ENCODE measurements at places on chromosomes 3 and 15.

DNA sequence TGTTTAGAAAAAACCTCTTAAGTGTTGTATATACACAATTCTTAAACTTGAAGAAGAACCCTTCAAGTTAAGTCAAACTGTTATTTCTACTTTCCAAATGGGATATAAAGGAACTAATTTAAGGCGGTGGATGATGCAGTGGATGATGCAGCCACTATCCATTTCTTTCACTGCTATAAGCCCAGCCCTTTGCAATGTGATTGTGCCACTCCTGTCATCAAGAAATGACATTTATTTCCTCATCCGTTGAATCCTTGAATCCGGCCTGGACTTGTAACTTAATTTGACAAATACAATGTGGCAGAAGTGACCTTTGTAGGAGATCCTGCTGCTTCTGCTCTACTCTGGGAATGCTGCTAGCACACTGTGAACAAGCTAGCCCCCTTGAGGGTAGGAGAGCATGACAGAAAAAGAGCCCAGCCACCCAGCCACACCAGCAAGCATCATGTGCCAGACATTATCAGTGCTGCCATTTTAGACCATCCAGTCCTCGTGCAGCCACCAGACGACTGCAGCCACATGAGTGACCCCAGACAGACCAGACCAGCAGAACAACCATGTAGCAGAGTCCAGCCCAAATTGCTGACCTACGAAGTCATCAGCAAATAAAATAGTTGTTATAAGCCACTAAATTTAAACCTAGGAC, 47.4 kb downstream of the UACA start:
- DNase-seq = no peak

GRCh38 chr15:67783303-67783702, 42.0 kb upstream of the SKOR1 start:
- no peak for DNase-seq

DNA sequence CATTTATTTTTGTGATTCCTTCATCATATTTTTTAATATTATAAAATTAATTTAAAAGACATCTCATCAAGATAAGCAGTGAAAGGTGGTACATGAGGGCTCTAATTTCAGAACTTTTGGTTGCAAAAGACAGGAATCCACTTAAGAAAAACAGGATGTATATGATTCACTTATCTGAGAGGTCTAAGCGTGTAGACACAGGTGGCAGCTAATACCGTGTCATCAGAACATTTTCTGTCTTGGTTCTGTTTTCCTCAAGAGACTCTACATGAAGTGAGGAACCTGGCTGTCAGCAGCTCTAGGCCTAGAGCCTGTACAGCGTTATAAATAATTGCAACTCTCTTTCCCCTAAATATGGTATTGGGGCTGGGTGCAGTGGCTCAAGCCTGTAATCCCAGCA, 433.7 kb upstream of the NAALADL2 start:
- no peak for DNase-seq

DNA sequence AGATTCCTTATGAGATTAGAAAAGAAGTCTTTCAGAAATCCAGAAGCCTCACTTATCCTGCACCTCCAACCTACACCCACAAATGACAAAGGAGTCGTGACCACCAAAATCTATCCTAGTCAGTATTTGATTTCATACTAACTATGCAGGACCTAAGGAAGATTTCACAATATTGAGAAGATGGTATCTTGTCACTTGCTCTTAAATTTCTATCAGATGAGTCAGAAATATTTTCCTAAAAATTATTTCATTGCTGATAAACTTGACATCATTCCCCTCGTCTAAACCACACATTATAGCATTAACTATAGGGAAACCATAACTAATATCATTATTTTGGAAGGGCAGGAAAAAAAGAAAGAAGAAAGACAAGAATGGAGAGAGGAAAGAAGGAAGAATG, 138.0 kb upstream of the THBS1 start:
- DNase-seq = no peak

DNA sequence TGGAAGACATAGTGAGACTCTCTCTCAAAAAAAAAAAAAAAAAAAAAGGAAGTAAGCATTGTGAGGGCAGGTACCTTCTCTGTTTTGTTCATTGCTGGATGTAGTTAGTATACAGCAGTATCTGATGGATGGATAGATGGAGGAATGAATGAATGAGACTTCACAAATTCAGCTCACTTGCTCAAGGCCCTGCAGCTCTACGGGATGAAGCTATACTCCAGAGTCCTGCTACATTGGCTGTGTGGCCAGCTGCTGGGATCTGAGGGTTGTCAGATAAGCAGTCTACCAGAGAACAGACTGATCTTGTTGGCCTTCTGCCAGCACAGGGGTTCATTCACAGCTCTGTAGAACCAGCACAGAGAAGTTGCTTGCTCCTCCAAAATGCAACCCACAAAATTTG, 35.0 kb downstream of the MLH1 start:
- DNase-seq = no peak

GRCh38 chr3:5022966-5023776, 43.9 kb downstream of the BHLHE40 start:
- peak; percentile 96 for DNase-seq

- DNase-seq = no peak
These were observed 1345.0 kb downstream of the NSUN3 start for GRCh38 chr3:95407709-95408463.

DNA sequence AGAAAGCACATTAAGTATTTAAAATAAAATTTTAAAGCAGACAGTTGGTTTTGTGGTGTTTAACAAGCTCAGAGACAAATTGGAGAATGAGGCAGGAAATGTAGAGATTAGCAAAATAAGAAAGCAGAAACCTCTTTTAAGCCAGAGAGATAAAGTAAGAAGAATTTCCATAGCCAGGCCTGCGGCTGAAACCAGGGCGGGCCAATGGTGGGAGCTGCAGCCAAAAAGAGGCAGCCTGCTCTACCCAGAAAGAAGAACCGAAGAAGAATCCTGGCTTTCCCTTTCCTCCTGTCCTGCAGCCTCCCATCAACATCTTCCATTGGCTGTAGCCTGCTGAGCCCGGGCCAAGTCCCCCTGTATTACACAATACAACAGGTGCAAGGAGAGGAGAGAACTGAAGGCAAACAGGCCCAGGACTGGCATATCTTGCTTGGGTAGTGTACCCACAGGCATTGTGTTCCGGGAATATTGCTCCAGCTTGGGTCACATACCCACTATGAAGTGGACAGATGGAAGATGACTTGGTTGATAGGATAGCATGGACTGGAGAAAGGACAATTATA, 11.5 kb upstream of the TFG start:
- DNase-seq = no peak

DNA sequence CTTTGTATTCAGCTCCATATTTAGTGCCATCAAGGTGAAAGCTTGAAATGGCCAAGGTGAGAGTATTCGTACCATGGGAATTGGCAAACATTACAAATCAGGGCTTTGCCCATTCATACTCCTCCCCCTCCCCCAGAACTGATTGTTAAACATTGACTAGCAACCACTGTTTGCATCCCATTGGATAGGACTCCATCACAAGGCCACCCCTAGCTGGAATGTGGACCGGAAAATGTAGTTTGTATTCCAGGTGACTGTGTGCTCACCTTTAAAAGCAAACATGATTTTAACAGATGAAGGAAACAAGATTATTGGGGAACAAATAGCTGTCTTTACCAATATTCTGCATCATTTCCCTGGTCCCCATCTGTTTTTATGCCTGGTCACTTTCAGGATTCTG, 14.1 kb downstream of the ST3GAL6 start:
- DNase-seq = no peak

DNA sequence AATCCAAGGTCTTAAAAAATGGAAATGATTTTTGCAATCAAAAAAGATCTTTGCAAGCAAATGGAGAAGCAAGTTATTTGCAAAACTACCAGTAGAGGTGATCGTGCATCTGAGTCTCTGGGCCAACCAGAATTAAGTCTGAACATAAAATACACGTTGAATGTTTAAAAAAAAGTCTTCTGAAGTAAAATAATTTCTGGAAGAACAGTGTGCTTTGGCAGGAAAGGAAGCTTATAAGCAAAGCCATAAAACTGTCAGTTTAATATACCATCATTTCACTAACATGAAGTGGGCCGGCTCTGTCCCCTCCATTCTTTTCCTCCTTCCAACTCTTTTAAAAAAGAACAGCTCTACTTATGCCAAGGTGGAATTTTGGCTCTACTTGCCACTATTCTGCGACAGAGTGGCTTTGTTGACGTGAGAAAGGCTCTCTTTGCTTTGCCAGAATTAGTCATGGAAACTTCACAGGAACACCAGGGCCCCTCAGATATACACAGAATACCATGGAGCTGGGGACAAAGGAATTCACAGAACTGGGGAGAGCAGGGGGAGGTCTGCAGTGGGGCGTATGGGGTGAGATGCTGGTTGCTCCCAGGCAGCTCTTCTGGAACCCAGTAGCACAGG, 29.8 kb downstream of the FSTL1 start:
- no peak for DNase-seq

GRCh38 chr3:161310649-161311423, 60.5 kb downstream of the SPTSSB start:
- no peak for DNase-seq

DNA sequence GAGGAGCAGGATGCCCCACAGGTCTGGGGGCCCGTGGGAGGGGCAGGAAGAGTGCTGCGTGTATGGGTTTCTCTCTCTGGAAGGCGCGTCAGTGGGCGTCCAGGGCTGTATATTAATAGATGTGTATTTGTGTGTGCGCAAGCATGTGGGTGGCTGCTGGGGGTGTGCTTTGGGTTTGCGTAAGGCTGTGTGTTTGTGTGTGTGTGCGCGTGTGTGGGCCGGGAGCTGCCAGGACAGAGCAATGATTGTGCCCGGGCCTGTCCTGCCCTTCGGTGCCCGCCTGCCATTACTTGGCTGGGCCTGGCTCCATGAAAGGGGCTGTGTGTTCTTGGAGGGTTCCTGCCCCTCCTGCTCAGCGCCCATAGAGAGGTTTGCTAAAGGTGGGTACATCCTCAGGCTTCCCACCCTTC, 16.3 kb downstream of the CSPG4 start:
- peak; percentile 74 for DNase-seq

- no peak for DNase-seq
These were observed 71.0 kb downstream of the B3GNT5 start for GRCh38 chr3:183324083-183324482.

DNA sequence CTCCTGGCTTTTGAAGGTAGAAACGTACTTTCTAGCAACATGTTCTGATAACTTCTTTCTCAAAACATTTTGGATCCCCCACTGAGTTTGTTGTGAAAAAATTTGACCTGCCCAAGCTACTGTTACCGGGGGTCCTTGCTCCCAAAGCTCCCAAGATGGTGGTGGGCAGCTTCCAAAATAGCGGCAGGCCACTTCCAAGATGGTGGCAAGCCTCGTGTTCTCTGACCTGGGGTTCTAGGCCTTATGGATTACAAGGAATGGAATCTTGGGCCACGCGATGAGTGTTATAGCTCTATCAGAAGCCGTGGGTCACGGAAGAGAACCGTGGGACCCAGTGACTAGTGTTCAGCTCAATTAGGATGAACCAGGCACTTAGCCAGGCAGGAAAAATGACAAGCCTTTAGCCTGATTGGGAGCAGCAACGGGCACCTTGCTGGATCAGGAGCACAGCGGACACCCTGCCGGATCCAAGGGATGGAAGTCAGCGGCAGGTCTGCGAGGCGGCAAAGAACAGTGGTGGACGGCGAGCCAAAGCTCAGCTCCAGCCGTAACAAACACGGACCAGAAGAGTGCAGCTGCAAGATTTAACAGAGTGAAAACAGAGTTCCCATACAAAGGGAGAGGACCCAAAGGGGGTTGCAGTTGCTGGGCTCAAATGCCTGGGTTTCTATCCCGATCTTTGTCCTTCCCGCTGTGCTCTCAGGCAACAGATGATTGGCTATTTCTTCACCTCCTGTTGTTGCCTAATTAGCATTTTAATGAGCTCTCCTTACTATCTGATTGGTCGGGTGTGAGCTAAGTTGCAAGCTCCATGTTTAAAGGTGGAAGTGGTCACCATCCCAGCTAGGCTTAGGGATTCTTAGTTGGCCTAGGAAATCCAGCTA, 133.3 kb downstream of the WDR72 start:
- no peak for DNase-seq

DNA sequence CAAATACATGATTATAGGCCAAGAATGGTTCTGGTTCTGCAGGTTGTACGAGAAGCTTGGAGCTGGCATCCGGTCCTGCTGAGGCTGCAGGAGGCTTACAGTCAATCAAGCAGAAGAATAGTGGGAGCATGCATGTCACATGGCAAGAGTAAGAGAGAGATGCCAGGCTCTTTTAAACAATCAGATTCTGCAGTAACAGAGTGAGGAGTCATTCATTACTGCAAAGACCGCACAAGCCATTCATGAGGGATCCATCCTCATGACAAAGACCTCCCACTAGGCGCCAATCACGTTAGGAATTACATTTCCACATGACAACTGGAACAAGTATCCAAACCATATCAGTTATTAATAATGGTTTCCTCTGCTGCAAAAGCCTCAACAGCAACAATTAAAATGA, 536.8 kb downstream of the CADM2 start:
- DNase-seq = no peak

DNA sequence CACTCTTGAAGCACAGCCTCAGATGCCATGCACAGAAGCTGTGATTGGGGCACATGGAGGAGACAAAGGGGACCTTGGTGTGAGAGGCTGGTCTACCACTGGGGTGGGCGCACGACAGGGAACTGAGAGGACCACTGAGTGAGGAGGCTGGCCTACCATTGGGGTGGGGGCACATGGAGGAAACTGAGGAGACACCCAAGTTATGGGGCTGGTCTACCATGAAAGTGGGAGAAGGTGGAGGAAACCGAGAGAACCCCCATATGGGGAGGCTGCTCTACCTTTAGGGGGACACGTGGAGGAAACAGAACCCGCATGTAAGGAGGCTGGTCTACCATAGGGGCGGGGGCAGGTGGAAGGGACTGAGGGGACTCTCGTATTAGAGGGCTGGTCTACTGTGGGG, 153.4 kb downstream of the FBLN2 start:
- no peak for DNase-seq

DNA sequence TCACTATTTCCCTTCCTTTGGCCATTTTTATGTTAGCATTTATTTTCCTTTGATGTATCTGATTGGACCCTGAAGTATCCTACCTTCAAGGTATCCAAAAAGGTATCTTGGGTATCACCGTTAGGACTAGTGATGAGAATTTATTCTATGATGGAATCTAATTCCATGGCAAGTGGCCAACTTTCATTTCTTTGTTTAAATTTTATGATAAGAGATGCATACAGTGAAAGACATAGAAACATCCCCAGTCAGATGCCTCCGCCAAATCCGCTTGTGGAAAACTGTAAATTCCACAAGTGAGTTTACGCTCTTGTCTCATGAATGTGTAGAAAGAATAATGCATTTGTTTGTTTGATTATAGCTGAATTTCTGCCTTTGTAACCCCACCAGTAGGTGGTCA, 153.7 kb upstream of the NR2F2 start:
- DNase-seq = no peak

GRCh38 chr3:124812291-124813265, 74.6 kb downstream of the ITGB5 start:
- no peak for DNase-seq

GRCh38 chr3:64267721-64268604, 42.7 kb upstream of the PRICKLE2 start:
- DNase-seq = no peak

Measured in RWPE2 (cell line).